Body of pancreas (tissue), 4 donors: ENCODE measurements at places on chromosomes 5 and 9. TPM values are rescaled to one million over a fixed set of nuclear protein-coding genes. Genes with fewer than 3 reads are reported as not detected.
A peak's percentile ranks its signal among the peaks of the same experiment; 100 is the strongest.

- no peaks in the 10 kb centered on the region for H3K36me3 ChIP-seq
- no peak overlapping the region for H3K4me3 ChIP-seq
- no peaks in the 10 kb centered on the region for H3K4me1 ChIP-seq
- H3K27me3 ChIP-seq = no peaks in the 10 kb centered on the region
These were observed 336.7 kb upstream of the CLINT1 start for GRCh38 chr5:158195416-158196210.

- H3K4me3 ChIP-seq = no peak overlapping the region
- no peaks in the 10 kb centered on the region for H3K4me1 ChIP-seq
- H3K36me3 ChIP-seq = no peaks in the 10 kb centered on the region
- H3K27me3 ChIP-seq = no peaks in the 10 kb centered on the region
- no peak for DNase-seq
These were observed 74.2 kb downstream of the PTPN3 start for GRCh38 chr9:109423877-109424276.

GRCh38 chr5:128535251-128535650 lies 2.8 kb downstream of the FBN2 start:
- H3K4me1 ChIP-seq = peaks cover 25% of the 10 kb centered on the region
- no peak overlapping the region for H3K4me3 ChIP-seq
- no peak for DNase-seq
- no peaks in the 10 kb centered on the region for H3K27me3 ChIP-seq

DNA sequence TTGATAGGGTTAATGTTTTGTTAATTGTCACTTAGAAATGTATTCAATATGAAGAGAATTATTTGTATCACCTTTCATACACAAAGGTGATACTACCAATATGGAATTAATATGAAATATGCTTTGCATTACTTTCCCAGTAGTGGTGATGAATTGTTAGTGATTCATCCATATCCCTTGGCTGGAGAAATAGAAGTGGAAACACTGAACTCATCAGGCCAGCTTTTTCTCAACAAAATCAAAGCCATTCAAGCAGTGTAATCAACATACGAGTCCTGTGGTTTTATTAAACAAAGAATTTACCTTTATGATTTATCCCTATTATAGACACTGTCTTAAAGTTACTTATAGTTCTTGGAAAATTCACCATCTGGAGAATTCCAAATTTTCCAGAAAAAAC lies 264.0 kb upstream of the MEF2C start:
- H3K36me3 ChIP-seq = no peaks in the 10 kb centered on the region
- no peak for DNase-seq
- H3K27ac ChIP-seq = no peak overlapping the region
- no peaks in the 10 kb centered on the region for H3K4me1 ChIP-seq
- H3K27me3 ChIP-seq = no peaks in the 10 kb centered on the region

- H3K27ac ChIP-seq = peak overlapping the region; percentile 73
- H3K36me3 ChIP-seq = no peaks in the 10 kb centered on the region
- H3K27me3 ChIP-seq = no peaks in the 10 kb centered on the region
- no peak for DNase-seq
These were observed 17.9 kb upstream of the MSMP start for GRCh38 chr9:35771943-35772342.

- peak overlapping the region; percentile 99 for H3K27ac ChIP-seq
- H3K27me3 ChIP-seq = no peaks in the 10 kb centered on the region
- peaks cover 46% of the 10 kb centered on the region for H3K4me1 ChIP-seq
- H3K4me3 ChIP-seq = peak overlapping the region; percentile 72
These were observed 2.3 kb downstream of the ZFAND5 start for GRCh38 chr9:72362680-72363139.

GRCh38 chr5:55852503-55852902 lies 1.3 kb downstream of the IL31RA start:
- H3K4me3 ChIP-seq = no peak overlapping the region
- no peak for DNase-seq
- no peak overlapping the region for H3K27ac ChIP-seq
- peaks cover 4% of the 10 kb centered on the region for H3K27me3 ChIP-seq
- H3K4me1 ChIP-seq = no peaks in the 10 kb centered on the region

DNA sequence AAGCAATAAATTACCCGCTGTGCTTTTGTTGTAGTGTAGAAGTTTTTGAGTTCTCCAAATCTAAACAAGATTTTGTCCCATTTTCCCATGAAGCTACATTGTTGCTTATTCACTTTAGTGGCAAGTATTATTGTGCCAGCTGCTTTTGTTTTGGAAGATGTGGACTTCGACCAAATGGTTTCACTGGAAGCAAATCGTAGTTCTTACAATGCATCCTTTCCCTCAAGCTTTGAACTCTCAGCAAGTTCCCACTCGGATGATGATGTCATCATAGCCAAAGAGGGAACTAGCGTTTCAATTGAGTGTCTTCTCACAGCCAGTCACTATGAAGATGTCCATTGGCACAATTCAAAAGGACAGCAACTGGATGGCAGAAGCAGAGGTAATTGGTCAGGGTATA lies 10.9 kb downstream of the MFAP3 start:
- H3K36me3 ChIP-seq = no peaks in the 10 kb centered on the region
- H3K4me3 ChIP-seq = no peak overlapping the region
- H3K27ac ChIP-seq = no peak overlapping the region
- no peak for DNase-seq
- H3K27me3 ChIP-seq = no peaks in the 10 kb centered on the region

GRCh38 chr5:65102371-65102975 lies 333.7 kb downstream of the CWC27 start:
- DNase-seq = no peak
- H3K27me3 ChIP-seq = no peaks in the 10 kb centered on the region
- no peaks in the 10 kb centered on the region for H3K36me3 ChIP-seq
- peak overlapping the region; percentile 80 for H3K27ac ChIP-seq

- H3K4me1 ChIP-seq = no peaks in the 10 kb centered on the region
- no peaks in the 10 kb centered on the region for H3K27me3 ChIP-seq
- H3K27ac ChIP-seq = no peak overlapping the region
- H3K4me3 ChIP-seq = no peak overlapping the region
- H3K36me3 ChIP-seq = peaks cover 5% of the 10 kb centered on the region
These were observed 7.2 kb downstream of the NDUFS6 start for GRCh38 chr5:1808439-1808838.

DNA sequence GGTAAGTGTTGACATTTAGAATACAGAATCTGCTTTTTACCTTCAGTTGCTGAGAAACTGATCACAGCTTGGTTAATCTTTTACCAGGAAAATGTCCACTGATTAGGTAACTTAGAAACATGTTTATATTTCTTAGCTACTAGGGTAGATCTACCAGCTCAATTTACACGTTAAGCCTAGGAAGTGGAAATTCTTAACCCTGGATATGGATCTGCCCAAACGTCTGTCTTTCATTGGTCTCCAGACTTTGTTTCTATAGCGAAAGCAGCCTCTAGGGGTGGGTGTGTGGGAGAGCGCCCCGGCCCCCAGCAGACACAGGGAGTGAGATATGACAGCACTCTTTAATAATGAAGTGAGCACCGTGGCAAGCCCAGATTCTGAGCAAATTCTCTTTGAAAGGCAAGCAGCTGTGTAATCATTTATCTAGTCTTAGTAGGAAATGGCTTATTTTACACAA lies 141.6 kb upstream of the ZNF608 start:
- DNase-seq = peak; percentile 56
- H3K27ac ChIP-seq = peak overlapping the region; percentile 90
- no peaks in the 10 kb centered on the region for H3K36me3 ChIP-seq
- peaks cover 56% of the 10 kb centered on the region for H3K4me1 ChIP-seq
- H3K4me3 ChIP-seq = no peak overlapping the region

GRCh38 chr5:151661968-151662732 lies 24.6 kb downstream of the SPARC start:
- H3K36me3 ChIP-seq = no peaks in the 10 kb centered on the region
- no peaks in the 10 kb centered on the region for H3K27me3 ChIP-seq

- H3K4me3 ChIP-seq = no peak overlapping the region
- H3K27me3 ChIP-seq = no peaks in the 10 kb centered on the region
- H3K27ac ChIP-seq = no peak overlapping the region
- no peaks in the 10 kb centered on the region for H3K36me3 ChIP-seq
These were observed 48.1 kb downstream of the EBF1 start for GRCh38 chr5:159051421-159052282.

DNA sequence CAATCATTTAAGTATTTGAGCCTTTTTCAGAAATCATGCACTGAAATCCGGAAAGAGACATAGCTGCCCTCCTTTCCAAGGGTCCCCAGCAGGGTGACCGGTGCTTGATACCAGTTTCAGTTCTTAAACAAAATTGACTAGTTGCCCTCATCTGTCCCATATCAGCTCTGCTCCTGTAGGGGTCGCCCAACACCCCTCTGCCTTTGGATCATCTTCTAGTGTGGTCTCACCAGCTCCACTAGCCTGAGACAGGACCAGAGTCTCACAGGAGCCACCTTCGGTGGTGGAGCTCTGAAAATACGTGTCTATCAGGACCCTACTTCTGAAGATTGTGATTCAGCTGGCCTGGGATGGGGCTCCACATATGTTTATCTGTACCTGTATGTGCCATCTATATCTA lies 428.2 kb downstream of the ENC1 start:
- H3K36me3 ChIP-seq = no peaks in the 10 kb centered on the region
- H3K4me3 ChIP-seq = no peak overlapping the region
- no peaks in the 10 kb centered on the region for H3K4me1 ChIP-seq

GRCh38 chr5:31113101-31113500 lies 80.4 kb upstream of the CDH6 start:
- no peak overlapping the region for H3K4me3 ChIP-seq
- H3K36me3 ChIP-seq = no peaks in the 10 kb centered on the region
- H3K27me3 ChIP-seq = no peaks in the 10 kb centered on the region
- DNase-seq = no peak
- no peak overlapping the region for H3K27ac ChIP-seq

GRCh38 chr5:102222772-102223171 lies 73.3 kb downstream of the SLCO4C1 start:
- H3K27ac ChIP-seq = no peak overlapping the region
- H3K36me3 ChIP-seq = no peaks in the 10 kb centered on the region
- DNase-seq = no peak
- H3K4me1 ChIP-seq = peaks cover 8% of the 10 kb centered on the region
- H3K4me3 ChIP-seq = no peak overlapping the region

- no peak overlapping the region for H3K27ac ChIP-seq
- H3K4me3 ChIP-seq = no peak overlapping the region
- peaks cover 4% of the 10 kb centered on the region for H3K4me1 ChIP-seq
- no peak for DNase-seq
- no peaks in the 10 kb centered on the region for H3K27me3 ChIP-seq
- H3K36me3 ChIP-seq = no peaks in the 10 kb centered on the region
These were observed 41.1 kb downstream of the LAMC3 start for GRCh38 chr9:131049829-131050715.

DNA sequence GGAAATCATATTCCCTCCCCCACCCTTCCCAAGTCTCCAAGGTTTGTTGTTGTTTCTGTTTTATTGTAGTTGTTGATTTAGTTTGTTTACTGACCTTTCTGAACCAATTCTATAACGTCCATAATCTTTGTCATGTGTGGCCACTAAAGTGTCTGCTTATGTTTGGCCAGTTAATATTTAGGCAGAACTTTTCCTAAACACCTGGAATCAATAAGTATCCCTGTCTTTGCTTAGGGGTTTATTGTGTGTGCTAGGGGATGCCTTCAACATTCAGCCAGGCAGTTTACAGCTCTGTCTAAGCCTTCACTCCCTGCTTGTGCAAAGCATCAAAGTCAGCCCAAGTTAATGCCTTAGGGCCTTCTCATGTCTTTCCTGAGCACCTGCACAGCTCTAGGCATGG lies 16.9 kb upstream of the LECT2 start:
- H3K4me3 ChIP-seq = no peak overlapping the region
- DNase-seq = no peak
- H3K27me3 ChIP-seq = no peaks in the 10 kb centered on the region
- H3K27ac ChIP-seq = no peak overlapping the region

DNA sequence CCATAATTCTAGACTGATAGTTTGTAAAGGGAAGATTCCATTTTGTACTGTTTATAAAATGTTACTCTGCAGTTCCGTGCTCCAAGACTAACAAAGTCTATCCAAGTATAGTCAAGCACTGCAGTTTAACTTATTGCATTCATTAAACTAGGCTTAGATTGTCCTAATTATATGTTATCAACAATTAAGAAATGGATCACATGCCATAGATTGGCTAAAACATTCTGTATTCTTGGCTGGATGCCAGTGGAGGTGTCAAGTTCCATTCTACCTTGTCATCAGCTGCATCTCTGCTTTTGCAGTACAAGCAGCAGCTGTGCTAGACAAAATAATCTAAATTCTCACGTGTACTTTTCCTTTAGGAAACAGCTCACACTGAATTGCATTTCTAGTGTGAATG lies 69.4 kb upstream of the MEF2C start:
- no peak for DNase-seq
- H3K27me3 ChIP-seq = no peaks in the 10 kb centered on the region
- H3K36me3 ChIP-seq = no peaks in the 10 kb centered on the region
- H3K27ac ChIP-seq = no peak overlapping the region
- H3K4me3 ChIP-seq = no peak overlapping the region
- H3K4me1 ChIP-seq = no peaks in the 10 kb centered on the region

GRCh38 chr9:4237748-4238511 lies 61.9 kb downstream of the GLIS3 start:
- no peaks in the 10 kb centered on the region for H3K36me3 ChIP-seq
- no peak for DNase-seq
- no peaks in the 10 kb centered on the region for H3K27me3 ChIP-seq
- H3K4me1 ChIP-seq = peaks cover 24% of the 10 kb centered on the region
- no peak overlapping the region for H3K4me3 ChIP-seq
- peak overlapping the region; percentile 79 for H3K27ac ChIP-seq

DNA sequence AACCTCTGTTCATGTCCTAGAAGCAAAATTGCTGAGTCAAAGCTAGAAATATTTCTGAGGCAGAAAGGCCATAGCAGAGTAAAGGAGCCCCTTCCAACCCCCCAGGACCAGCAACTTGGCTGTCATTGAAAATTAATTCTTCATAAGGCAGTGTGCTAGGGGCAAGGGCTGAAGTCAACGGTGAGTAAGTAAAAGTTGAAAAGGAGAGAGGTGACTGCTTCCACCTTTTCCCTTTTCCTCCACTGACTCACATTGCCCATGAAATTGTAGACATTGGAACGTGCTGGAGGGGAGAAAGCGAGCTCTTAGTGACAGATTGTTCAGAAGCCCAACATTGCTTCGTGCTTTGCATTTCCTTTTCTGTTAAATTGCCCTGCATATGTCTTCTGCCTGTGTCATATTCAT lies 19.1 kb downstream of the GLRA1 start:
- H3K4me3 ChIP-seq = no peak overlapping the region
- H3K4me1 ChIP-seq = no peaks in the 10 kb centered on the region
- H3K36me3 ChIP-seq = no peaks in the 10 kb centered on the region
- no peak overlapping the region for H3K27ac ChIP-seq
- H3K27me3 ChIP-seq = no peaks in the 10 kb centered on the region

- no peaks in the 10 kb centered on the region for H3K4me1 ChIP-seq
- no peak for DNase-seq
- H3K27me3 ChIP-seq = no peaks in the 10 kb centered on the region
- H3K27ac ChIP-seq = no peak overlapping the region
- H3K36me3 ChIP-seq = no peaks in the 10 kb centered on the region
These were observed 564.4 kb downstream of the SEMA5A start for GRCh38 chr5:8981496-8981895.

The DBH gene
- total RNA-seq = not detected

The LHX3 gene
- not detected for total RNA-seq

The DOK3 gene
- 3.3 TPM for total RNA-seq

The ZDHHC21 gene
- 67.6 TPM for total RNA-seq

The ACTBL2 gene
- total RNA-seq = not detected

The PCDHB4 gene
- 3.3 TPM for total RNA-seq

The INSL6 gene
- total RNA-seq = not detected

The ZNF462 gene
- total RNA-seq = 4.7 TPM

The TXNDC8 gene
- not detected for total RNA-seq
